ENCODE measurements at places on chromosomes 7 and 10. TPM values are rescaled to one million over a fixed set of nuclear protein-coding genes. Genes with fewer than 3 reads are reported as not detected.

DNA sequence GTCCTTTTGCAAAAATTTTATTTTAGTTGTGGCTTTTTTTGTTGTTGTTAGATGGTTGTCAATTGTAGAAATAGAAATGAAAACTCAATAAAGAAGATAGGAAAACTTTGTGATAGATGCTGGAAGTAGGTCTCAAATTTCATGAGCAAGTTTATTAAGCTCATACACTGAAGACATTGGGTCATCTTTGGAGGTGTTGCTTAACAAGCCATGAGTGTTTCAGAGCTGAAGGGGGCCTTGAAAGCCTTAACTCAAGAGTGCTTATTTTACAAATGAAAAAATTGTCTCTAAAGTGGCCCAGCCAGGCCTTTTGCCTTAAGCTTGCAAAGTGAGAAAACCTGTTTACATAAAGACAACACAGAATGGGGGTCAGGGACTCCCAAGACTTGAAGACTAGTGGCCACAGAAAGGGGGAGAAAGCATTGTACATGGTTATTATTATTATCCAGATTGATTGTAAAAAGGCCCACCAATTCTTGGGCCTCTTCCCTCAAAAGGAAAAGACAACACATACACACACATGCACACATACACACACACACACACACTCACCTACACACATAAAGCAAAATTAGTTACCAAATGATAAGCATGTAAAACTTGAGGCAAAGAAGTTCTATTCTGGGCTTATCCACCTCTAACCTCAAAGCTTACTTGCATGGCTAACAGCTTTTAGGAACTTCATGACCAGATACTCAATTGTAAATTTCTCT lies 49.7 kb upstream of the GLCCI1 start:
- no peaks in the 10 kb centered on the region for H3K4me1 ChIP-seq
- no peaks in the 10 kb centered on the region for H3K36me3 ChIP-seq
- H3K27me3 ChIP-seq: no peaks in the 10 kb centered on the region
- H3K4me3 ChIP-seq: no peak overlapping the region
- no peak for DNase-seq
- H3K27ac ChIP-seq: no peak overlapping the region

Gene AKR1C8
- 7.2 TPM for total RNA-seq

- H3K27ac ChIP-seq: no peak overlapping the region
- no peaks in the 10 kb centered on the region for H3K36me3 ChIP-seq
- H3K4me3 ChIP-seq: no peak overlapping the region
- no peak for DNase-seq
These were observed 15.3 kb upstream of the UTF1 start for GRCh38 chr10:133214468-133215410.

DNA sequence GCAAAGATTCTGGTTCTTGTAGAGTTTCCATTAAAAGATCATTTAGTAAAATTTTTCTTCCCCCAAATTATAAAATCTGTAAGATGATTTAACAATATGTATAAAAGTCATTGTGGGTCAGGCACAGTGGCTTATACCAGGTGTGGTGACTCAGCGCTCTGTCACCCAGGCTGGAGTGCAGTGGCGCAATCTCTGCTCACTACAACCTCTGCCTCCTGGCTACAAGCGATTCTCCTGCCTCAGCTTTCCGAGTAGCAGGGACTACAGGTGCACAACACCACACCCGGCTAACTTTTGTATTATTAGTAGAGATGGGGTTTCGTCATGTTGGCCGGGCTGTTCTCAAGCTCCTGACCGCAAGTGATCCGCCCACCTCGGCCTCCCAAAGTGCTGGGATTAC lies 68.0 kb downstream of the SEPTIN14 start:
- H3K27ac ChIP-seq: no peak overlapping the region
- no peaks in the 10 kb centered on the region for H3K27me3 ChIP-seq
- H3K4me1 ChIP-seq: no peaks in the 10 kb centered on the region
- H3K4me3 ChIP-seq: no peak overlapping the region
- no peaks in the 10 kb centered on the region for H3K36me3 ChIP-seq

- no peak overlapping the region for H3K4me3 ChIP-seq
- H3K36me3 ChIP-seq: no peaks in the 10 kb centered on the region
- H3K27me3 ChIP-seq: no peaks in the 10 kb centered on the region
- DNase-seq: no peak
These were observed 466.2 kb downstream of the TYW1 start for GRCh38 chr7:67462781-67463191.

Gene ZNF107
- total RNA-seq: 10.3 TPM

Gene THAP5
- 21.0 TPM for total RNA-seq

DNA sequence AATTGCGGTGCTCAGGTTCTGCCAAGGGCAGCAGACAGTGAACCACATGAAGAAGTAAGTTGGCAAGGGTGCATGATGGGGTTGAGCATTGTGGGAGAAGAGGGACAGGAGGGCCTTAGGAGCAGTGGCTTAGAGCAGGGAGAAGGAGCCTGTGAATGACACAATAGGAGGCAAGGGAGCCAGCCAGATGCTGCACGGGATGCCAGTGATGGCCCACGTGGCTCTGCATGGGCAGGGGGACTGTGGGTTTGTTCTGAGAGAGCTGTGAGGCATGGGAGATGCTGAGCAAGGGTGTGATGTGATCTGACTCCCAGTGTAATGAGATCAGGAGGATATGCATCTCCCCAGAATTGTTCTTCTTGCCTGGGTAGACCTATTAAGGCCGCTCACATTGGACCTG lies 60.9 kb downstream of the C10orf90 start:
- no peak overlapping the region for H3K27ac ChIP-seq
- no peak for DNase-seq
- no peaks in the 10 kb centered on the region for H3K36me3 ChIP-seq
- H3K4me3 ChIP-seq: no peak overlapping the region
- no peaks in the 10 kb centered on the region for H3K27me3 ChIP-seq

Gene CYP2C18
- not detected for total RNA-seq

DNA sequence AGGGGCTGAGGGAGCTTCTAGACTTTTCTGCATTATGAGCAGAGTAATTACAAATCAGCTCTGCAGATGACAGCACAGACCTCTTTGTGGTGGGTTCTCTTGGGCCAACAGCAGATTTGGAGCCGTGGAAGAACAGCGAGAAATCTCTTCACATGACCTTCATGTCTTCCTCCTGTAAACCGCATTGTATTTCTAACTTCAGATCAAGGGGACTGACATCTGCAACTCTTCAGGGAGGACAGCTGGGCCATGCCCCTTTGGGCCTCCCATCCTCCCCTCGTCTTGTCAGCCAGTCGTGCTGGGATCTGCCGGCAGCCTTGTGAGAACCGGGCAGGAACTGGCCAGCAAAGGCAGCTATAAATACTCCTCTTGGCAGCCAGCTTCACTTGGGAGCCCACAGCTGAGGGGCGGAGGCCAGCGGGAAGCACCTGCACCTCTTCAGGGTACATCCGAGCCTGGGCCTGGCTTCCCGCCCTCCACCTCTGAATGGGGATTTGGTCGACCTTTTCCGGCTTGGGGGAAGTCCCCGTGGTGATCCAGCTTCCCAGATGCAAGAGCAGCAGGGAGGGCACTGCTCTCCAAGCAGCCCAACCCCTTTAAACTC lies 54.7 kb downstream of the STEAP1B start:
- peaks cover 10% of the 10 kb centered on the region for H3K4me1 ChIP-seq
- DNase-seq: no peak
- peak overlapping the region; percentile 40 for H3K27ac ChIP-seq
- H3K4me3 ChIP-seq: no peak overlapping the region
- no peaks in the 10 kb centered on the region for H3K27me3 ChIP-seq

- no peaks in the 10 kb centered on the region for H3K36me3 ChIP-seq
- H3K4me1 ChIP-seq: no peaks in the 10 kb centered on the region
These were observed 95.8 kb upstream of the AGBL3 start for GRCh38 chr7:134890246-134891240.

Gene HOXA10
- total RNA-seq: 3.3 TPM

GRCh38 chr7:71137479-71137878 lies 5.5 kb downstream of the GALNT17 start:
- H3K4me3 ChIP-seq: no peak overlapping the region
- no peaks in the 10 kb centered on the region for H3K4me1 ChIP-seq
- no peak overlapping the region for H3K27ac ChIP-seq

Gene CELF2
- total RNA-seq: 298 TPM

Gene BEND7
- total RNA-seq: 0.38 TPM

DNA sequence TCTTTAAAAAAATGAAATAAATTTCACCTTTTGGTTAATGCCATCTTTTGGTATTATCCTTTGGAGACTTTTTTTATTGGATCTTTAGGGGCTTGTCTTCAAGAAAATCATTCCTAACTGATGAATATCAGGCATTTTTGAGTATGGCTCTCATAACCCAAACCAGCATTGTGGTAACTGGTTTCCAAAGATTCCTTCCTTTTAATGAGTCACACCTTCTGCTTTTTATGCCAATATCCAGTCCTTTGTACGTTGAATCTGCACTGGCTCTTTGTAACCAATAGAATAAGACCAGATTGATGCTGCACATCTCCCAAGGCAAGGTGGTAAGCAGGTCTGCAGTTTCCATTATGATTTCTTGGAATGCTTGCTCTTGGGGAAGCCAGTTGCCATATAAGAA lies 89.1 kb downstream of the GPR158 start:
- no peaks in the 10 kb centered on the region for H3K4me1 ChIP-seq
- no peak for DNase-seq
- no peak overlapping the region for H3K27ac ChIP-seq
